ENCODE measurements at places on chromosomes 6 and 20. TPM values are rescaled to one million over a fixed set of nuclear protein-coding genes. Genes with fewer than 3 reads are reported as not detected.
A peak's percentile ranks its signal among the peaks of the same experiment; 100 is the strongest.

HLA-DOB gene
- 0.21 TPM for total RNA-seq

PRICKLE4 gene
- not detected for total RNA-seq

DNA sequence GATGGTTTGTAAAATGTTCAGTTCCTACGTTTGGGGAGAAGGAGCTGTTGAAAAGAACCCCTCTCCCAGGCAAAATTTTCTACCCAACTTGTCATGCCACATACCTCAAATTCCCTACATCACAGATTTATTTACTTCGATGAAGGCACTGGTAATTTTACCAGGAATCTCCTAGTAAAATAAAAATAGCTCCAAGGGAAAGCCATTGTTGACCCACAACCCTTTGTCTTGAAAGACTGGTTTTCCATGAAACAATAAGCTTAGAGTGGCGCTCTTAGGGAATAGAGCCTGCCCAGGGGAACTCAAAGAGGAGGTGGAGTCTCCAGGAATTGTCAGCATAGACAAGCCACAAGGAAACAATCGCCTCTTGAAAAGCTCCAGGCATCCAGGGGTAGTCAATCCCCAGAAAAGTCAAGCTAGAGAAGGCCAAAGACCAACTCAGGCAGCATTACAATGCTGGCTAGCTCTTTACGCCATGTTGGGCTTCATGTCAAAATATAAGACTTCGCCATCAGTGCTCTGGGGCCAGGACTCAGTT, 99.2 kb upstream of the RREB1 start:
- no peak for DNase-seq

DNA sequence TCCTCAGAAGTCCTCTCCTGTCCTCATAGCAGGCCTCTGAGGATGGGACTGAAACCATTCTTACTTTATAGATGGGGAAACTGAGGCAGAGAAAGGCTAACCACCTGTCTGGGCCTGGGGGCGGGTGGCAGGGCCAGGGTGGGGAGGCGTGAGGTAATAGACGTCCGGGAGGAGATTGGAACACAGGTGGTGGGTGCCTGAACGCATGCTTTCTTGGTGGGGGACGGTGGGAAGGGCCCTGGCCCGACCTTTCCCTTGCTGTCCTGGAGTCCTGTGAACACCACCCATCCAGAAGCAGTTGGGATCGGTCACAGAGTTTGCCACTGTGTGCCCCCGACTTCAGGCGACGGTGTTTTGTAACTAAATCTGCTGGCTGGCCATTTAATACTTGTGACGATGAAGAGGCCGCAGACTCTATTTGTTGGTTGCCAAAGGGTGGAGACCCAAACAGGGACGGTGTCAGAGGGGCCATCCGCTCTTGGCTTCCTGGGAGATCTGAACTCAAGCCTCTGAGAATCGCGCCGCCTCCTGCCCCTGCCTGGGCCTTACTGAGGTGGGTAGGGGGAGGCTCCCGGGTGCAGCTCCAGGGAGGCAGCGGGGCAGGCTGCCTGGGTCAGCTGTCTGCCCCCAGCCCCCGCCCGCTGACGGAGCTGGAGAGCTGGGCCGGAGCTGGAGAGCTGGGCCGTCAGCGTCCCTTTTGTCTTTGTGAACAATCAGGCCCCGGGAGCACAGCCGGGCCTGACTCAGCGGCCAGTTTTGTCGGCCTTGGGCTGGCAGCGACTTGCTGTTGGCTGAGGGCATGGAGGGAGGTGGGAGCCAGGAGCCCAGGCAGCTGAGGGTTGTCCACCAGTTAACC, 4.1 kb downstream of the RBM38 start:
- DNase-seq = peak; percentile 95
